ENCODE measurements at places on chromosomes 2 and 18. TPM values are rescaled to one million over a fixed set of nuclear protein-coding genes. Genes with fewer than 3 reads are reported as not detected.

DNA sequence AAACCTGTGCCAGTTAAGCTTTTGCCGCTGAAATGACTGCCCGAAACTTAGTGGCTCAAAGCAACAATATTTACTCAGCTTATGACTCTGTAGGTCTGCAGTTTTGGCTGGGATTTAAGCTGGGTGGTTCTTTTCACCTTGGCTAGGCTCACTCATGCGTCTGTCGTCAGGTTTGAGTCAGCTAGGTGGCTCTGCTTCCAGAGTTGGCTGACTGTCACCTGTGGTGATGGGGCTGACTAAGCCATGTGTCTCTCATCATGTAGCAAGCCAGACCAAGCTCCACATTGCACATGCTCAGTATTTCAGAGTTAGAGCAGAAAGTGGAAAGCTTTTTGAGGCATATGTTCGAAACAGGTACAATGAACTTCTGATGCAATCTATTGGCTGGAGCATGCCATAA, 354.8 kb downstream of the MEIS1 start:
- H3K27me3 ChIP-seq: no peaks in the 10 kb centered on the region
- H3K36me3 ChIP-seq: no peaks in the 10 kb centered on the region
- H3K27ac ChIP-seq: no peak overlapping the region
- H3K4me1 ChIP-seq: no peaks in the 10 kb centered on the region
- H3K4me3 ChIP-seq: no peak overlapping the region

DNA sequence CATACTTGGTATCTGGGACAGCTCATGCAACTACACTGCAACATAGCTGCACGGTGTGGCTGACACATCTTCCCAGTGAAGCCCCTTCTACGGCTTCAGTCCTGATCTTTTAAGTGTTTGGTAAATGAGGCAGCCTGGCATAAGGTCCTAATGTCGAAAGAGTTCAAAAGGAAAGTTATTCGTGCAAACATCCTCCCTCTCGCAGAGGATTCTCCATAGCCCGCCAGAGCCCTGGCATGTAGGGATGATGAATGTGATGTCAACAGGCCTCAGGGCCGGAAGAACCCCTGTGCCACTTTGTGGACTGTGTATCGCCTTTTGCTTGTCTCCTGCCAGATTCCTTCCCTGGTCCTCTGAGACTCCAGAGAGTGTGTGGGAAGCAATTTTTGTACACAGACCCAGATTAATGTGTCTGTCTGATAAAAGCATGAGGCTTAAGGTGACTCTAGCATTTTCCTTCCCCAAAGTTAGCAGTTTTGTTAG, 88.5 kb downstream of the SOCS6 start:
- DNase-seq: no peak
- no peaks in the 10 kb centered on the region for H3K27me3 ChIP-seq
- H3K27ac ChIP-seq: no peak overlapping the region
- no peak overlapping the region for H3K4me3 ChIP-seq

- no peak overlapping the region for H3K4me3 ChIP-seq
- DNase-seq: peak; percentile 7
- H3K36me3 ChIP-seq: no peaks in the 10 kb centered on the region
- peaks cover 9% of the 10 kb centered on the region for H3K4me1 ChIP-seq
- no peak overlapping the region for H3K27ac ChIP-seq
- no peaks in the 10 kb centered on the region for H3K27me3 ChIP-seq
These were observed 257.7 kb downstream of the CDCA7 start for GRCh38 chr2:173612354-173612753.

DNA sequence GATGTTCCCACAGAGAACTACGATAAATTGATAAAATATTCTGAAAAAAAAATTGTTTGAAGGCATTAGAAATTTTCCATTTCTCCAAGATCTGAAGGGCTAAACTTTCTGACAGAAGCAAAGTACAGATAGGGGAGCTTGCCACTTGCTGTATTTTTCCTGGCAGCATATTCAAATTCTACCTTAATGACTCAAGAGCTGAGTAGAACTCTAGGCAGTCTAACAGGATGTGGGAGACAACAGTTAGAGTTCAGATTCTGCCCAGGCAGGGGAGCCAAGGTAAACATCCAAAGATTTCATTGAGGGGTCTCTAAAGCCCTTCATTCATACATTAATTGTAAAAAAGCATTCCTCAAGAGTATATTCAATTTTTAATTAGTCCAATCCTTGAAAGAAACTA, 46.0 kb upstream of the RIT2 start:
- H3K27ac ChIP-seq: no peak overlapping the region
- DNase-seq: no peak
- no peaks in the 10 kb centered on the region for H3K36me3 ChIP-seq
- no peaks in the 10 kb centered on the region for H3K4me1 ChIP-seq
- H3K27me3 ChIP-seq: no peaks in the 10 kb centered on the region
- H3K4me3 ChIP-seq: no peak overlapping the region

GRCh38 chr2:180728928-180729559, 251.4 kb upstream of the UBE2E3 start:
- no peaks in the 10 kb centered on the region for H3K36me3 ChIP-seq
- H3K4me1 ChIP-seq: no peaks in the 10 kb centered on the region
- no peak for DNase-seq
- no peak overlapping the region for H3K27ac ChIP-seq

DNA sequence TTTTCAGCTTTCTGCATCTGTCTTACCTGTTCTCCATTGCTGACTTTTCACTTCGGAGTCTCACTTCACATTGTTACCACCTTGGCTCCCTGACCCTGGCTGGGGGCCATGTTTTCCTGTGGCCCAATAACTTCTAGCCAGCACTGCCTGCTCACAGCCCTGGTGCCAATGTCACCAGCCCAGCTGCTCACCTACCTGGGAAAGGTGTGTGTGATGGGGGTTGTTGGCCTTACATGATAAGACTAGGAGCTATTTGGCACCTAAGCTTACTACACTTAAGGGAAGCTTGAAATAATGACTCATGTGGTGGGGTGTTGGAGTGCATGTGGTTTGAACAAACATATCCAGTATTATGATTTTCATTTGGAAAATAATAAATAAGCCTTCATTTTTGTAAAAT, 37.5 kb upstream of the PGAP1 start:
- no peak for DNase-seq
- H3K4me3 ChIP-seq: no peak overlapping the region
- no peaks in the 10 kb centered on the region for H3K36me3 ChIP-seq
- H3K27ac ChIP-seq: no peak overlapping the region
- H3K4me1 ChIP-seq: peaks cover 30% of the 10 kb centered on the region

DNA sequence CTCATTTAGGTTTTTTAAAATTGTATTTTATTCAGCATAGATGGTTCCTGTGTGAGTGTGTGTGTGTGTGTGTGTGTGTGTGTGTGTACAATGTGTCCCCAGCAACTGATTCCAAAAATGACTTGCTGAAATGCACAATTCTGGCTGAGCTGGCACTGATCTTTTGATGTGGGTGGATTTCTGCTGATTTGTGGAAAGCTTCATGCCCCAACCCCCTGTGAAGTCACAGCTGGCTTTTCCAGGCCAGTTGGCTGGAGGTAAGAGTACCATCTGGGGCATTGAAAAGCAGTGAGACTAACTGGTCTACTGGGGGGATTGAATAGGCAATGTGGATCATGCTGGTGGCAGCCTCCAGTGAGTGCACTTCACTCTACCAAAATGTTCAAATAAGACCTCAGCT, 187.2 kb downstream of the LRRTM1 start:
- H3K36me3 ChIP-seq: no peaks in the 10 kb centered on the region
- no peaks in the 10 kb centered on the region for H3K4me1 ChIP-seq
- H3K27me3 ChIP-seq: no peaks in the 10 kb centered on the region

- no peaks in the 10 kb centered on the region for H3K36me3 ChIP-seq
- no peak overlapping the region for H3K4me3 ChIP-seq
- H3K27me3 ChIP-seq: no peaks in the 10 kb centered on the region
- no peak for DNase-seq
- no peak overlapping the region for H3K27ac ChIP-seq
These were observed 6.2 kb downstream of the INSIG2 start for GRCh38 chr2:118094503-118094902.

GRCh38 chr2:19358242-19359020, at the start of gene OSR1:
Gene OSR1 (minus strand): TSS chr2:19358623. CDS start chr2:19353805, 4,818 bp downstream.
- peak; percentile 93 for DNase-seq
- peaks cover 35% of the 10 kb centered on the region for H3K4me1 ChIP-seq
- peak within 1 kb of the TSS; percentile 54 for H3K4me3 ChIP-seq
- no peaks in the 10 kb centered on the region for H3K36me3 ChIP-seq
- no peak within 1 kb of the TSS for H3K27ac ChIP-seq
- H3K27me3 ChIP-seq: peaks cover 100% of the 10 kb centered on the region

DNA sequence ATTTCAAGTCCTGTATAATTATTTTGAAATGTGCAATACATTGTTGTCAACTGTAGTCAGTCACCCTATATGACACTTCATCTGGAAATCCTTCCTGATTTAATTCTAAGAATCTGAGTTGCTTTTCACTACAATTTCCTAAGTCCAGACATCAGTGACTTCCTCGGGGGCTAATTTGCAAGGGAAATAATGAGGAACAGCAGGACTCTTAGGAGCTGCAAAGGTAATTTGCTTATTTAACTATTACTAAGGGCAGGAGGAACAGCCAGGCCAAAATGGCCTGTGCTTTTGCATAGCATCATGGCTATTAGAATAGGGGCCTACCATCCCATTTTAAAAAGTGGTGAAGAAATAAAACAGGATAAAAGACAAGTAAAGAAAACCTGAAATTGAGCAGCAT, 178.8 kb downstream of the MC4R start:
- peaks cover 4% of the 10 kb centered on the region for H3K4me1 ChIP-seq
- H3K27ac ChIP-seq: no peak overlapping the region
- no peaks in the 10 kb centered on the region for H3K36me3 ChIP-seq
- H3K4me3 ChIP-seq: no peak overlapping the region
- no peaks in the 10 kb centered on the region for H3K27me3 ChIP-seq

DNA sequence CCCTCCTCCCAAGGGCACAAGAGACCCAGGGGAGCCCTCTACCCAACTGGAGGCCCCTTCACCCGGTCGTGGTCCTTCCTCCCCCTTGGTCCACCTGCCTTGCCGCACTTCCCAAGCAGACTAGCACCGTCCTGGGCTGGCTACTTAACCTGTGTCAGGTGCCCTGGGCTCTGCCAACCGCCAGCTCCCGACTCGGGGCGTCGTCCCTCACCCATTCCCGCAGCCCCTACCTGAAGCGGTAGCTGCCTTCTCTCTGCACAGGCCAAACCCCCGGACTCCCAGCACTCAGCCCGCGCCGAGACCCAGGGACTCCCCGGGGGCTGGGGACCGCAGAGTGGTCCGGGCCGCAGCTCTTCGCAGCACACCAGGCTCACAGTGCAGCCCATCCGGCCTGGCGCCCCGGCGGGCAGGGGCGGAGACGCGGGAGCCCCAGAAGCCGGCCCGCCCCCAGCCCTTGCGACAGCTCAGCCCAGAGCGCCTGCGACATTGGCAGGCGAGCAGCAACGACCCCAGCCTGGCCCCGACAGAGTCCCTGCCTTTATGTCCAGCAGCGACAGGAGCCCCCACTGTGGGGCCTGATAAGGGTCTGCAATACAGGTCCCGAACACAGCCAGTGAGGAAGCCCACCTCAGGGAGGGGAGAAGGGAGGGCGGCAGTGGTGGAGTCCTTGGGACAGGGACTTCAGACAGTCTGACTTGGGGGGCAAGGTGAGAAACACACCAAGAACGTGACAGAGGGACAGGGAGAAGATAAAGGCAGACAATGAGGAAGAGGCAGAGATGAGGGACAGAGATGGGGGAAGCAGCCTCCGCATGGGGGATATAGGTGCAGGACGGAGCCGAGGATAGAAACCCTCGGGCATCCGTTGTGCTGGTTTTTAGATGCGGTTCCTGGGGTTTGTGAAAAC, 31.0 kb upstream of the TNS1 start:
- H3K27me3 ChIP-seq: peaks cover 66% of the 10 kb centered on the region
- H3K36me3 ChIP-seq: no peaks in the 10 kb centered on the region
- H3K4me3 ChIP-seq: peak overlapping the region; percentile 49
- peaks cover 12% of the 10 kb centered on the region for H3K4me1 ChIP-seq
- DNase-seq: peak; percentile 61

DNA sequence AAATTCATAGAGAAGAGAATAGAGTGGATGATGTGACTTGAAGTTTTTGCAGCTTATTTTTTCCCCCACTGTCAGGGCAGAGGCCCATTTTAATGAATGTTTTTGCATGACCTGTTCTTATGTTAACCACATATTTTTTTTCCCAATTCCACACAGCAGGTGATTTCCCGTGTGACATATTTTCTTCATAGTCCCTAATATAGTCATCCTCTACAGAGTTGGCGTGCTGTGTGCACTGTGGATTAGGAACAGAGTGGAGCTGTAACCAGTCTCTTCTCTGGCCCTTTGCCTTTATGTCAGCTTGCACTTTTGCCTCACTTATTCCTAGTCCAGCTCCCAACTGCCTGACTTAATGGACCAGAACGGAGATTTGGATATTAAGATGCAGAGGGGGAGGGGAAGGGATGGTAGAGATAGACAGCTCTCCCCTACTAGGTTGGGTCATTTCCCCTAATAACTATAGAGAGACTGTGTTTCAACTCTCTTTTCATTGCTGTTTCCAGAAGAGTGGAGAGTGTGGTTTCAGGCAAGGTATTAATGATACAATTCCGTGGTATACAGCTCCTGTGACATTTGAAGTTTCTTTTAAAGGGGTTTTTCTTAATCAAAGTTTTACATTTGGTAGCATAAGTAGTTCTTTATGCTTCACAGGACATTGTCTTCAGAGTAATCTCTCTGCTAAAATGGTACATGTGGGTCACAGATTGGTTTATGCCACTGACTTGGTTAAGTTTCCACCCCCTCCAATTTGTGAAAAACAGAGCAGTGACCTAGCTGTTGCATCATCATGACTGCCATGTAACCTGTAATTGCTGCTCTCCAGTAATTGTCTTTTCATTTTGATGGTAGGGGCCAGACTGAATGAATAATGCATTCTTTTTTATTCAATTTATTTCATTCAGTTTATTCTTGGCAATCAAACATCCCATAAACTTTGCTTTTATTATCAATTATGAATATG, 161.3 kb downstream of the HAUS1 start:
- peaks cover 9% of the 10 kb centered on the region for H3K4me1 ChIP-seq
- H3K4me3 ChIP-seq: no peak overlapping the region
- no peaks in the 10 kb centered on the region for H3K27me3 ChIP-seq
- H3K27ac ChIP-seq: no peak overlapping the region

DNA sequence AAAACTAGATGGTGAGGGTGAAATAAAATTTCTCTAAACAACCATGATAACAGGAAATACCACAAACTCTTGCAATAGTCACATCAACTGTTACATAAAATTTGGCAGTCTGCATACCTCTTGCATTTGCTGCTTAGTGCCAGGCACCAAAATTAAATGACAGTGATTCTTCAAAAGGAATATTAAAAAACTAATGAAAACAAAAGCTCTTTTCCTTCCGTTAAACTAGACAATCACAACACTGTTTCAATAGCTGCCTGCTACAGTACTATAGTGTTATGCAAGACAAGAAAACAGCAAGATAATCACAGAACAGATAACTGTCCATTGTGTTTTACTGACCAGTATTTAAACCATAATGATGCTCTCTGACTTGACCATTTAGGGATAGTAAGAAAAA, 239.0 kb upstream of the SMAD7 start:
- no peaks in the 10 kb centered on the region for H3K4me1 ChIP-seq
- H3K27me3 ChIP-seq: no peaks in the 10 kb centered on the region
- H3K4me3 ChIP-seq: no peak overlapping the region
- H3K36me3 ChIP-seq: no peaks in the 10 kb centered on the region
- DNase-seq: no peak

The DGKD gene
- 10.9 TPM for total RNA-seq

The ASNSD1 gene
- 61.3 TPM for total RNA-seq

The PSMA8 gene
- total RNA-seq: not detected

The TMEM150A gene
- total RNA-seq: 7.2 TPM

The DYNAP gene
- total RNA-seq: not detected

The AMMECR1L gene
- 21.0 TPM for total RNA-seq

The SERPINB11 gene
- total RNA-seq: not detected

The AFG3L2 gene
- total RNA-seq: 38.9 TPM

Measured in neural progenitor cell (in vitro differentiated cells).